HCT116 (cell line): ENCODE measurements at places on chromosomes 5 and 9. TPM values are rescaled to one million over a fixed set of nuclear protein-coding genes. Genes with fewer than 3 reads are reported as not detected.
A peak's percentile ranks its signal among the peaks of the same experiment; 100 is the strongest.

- no peak overlapping the region for H3K27ac ChIP-seq
- H3K36me3 ChIP-seq = no peaks in the 10 kb centered on the region
- peak; percentile 80 for DNase-seq
- H3K4me3 ChIP-seq = no peak overlapping the region
- H3K4me1 ChIP-seq = no peaks in the 10 kb centered on the region
Observed at GRCh38 chr5:38382898-38383297, 124.5 kb downstream of the EGFLAM start.

DNA sequence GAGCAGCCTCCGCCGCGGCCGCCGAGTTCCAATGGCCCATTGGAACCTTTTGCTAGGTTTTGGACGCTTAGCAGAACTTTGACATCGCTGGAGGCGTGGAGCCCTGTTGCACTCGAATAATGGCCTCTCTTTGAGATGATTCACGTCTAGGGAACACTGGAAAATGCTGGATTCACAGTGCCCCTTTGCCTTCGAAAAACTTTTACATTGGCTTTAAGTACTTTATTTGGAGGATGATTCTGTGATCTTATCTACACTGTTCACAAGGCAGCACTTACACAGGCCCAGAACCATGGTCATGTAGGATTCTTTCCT, 536 bp upstream of the PPIC start:
- H3K4me3 ChIP-seq = peak overlapping the region; percentile 72
- no peak for DNase-seq
- no peaks in the 10 kb centered on the region for H3K27me3 ChIP-seq
- H3K27ac ChIP-seq = peak overlapping the region; percentile 83
- no peaks in the 10 kb centered on the region for H3K36me3 ChIP-seq

DNA sequence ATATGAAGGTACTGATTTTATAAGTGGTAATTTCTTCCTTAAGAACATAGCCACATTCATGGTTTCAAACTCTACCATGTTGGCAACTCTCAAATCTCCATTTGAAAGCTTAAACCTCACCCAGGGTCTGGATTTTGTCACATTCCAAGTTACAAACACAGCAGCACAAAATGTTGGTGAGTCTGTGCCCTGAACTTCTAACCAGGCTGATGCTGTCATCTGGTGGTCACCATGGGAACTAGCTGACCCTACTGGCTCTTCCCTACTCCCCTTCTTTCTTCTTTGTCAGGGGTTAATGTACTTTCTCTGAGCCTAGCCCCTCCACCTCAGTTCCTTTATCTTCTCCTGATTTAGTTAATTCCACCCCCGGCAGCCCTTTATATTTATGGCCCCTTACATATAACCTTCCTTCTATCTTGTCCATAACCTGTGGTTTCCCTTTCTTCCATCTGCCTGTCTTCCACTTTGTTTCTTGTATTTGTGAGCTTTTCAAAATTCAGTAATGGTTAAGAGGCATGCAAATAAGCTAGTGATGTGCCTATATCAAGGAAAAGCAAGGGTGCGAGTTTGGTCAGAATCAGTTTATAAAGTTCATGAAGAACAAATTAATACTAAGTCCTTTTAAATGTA, 35.9 kb downstream of the TGFBR1 start:
- H3K36me3 ChIP-seq = no peaks in the 10 kb centered on the region
- H3K27ac ChIP-seq = no peak overlapping the region
- DNase-seq = peak; percentile 21
- no peaks in the 10 kb centered on the region for H3K27me3 ChIP-seq
- no peak overlapping the region for H3K4me3 ChIP-seq
- no peaks in the 10 kb centered on the region for H3K4me1 ChIP-seq

DNA sequence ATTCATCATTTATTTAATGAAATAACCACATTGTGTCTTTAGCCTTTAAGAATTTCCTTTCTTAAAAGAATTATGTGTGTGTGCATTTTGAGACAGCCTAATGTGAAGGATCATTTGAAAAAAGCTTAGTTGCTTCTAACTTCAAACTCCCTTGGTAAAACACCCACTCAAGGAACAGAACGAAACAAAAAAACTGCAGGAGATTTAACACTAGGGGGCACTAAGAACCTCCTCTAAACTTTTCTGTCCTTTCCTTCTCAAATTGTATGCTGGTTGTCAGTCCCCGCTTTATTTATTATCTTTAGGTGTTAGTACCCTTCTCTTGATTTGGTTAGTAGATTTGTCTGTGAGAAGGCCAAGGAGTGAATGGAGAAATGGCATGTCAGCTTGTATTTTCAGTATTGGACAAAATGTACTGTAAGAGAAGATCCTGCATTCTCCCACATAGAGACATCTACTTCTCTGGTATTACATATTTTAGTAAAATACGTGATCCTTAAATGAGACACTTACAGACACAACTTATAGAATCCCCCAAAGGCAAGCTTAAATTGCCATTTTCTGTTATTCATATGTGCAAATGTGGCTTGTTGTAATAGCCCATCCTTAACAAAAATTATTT, 229.7 kb downstream of the MRPS30 start:
- DNase-seq = peak; percentile 55
- H3K4me1 ChIP-seq = no peaks in the 10 kb centered on the region; the same call in 1 of the 2 replicates
- H3K27me3 ChIP-seq = no peaks in the 10 kb centered on the region

GRCh38 chr5:13624283-13625074, 320.0 kb downstream of the DNAH5 start:
- no peak for DNase-seq
- H3K27me3 ChIP-seq = no peaks in the 10 kb centered on the region
- H3K36me3 ChIP-seq = no peaks in the 10 kb centered on the region
- H3K27ac ChIP-seq = no peak overlapping the region
- H3K4me3 ChIP-seq = no peak overlapping the region

The CLIC3 gene
- 8.4 TPM for total RNA-seq

The GPRIN1 gene
- 14.2 TPM for total RNA-seq

GRCh38 chr5:84436866-84437265, 52.2 kb upstream of the EDIL3 start:
- no peak for DNase-seq
- H3K36me3 ChIP-seq = no peaks in the 10 kb centered on the region
- H3K4me1 ChIP-seq = peaks cover 23% of the 10 kb centered on the region
- no peak overlapping the region for H3K27ac ChIP-seq
- no peaks in the 10 kb centered on the region for H3K27me3 ChIP-seq

- H3K27me3 ChIP-seq = no peaks in the 10 kb centered on the region
- H3K4me3 ChIP-seq = no peak overlapping the region
Observed at GRCh38 chr5:24491490-24491889, 153.3 kb downstream of the CDH10 start.

The RASGEF1C gene
- 1.2 TPM for total RNA-seq

The UNC5A gene
- 10.1 TPM for total RNA-seq

The SLC46A2 gene
- not detected for total RNA-seq

The PCDHGB7 gene
- total RNA-seq = 0.54 TPM

The CDH12 gene
- not detected for total RNA-seq

- no peaks in the 10 kb centered on the region for H3K36me3 ChIP-seq
- no peak overlapping the region for H3K27ac ChIP-seq
- DNase-seq = no peak
- no peaks in the 10 kb centered on the region for H3K4me1 ChIP-seq
- no peaks in the 10 kb centered on the region for H3K27me3 ChIP-seq
Observed at GRCh38 chr5:28156981-28157380, 1118.6 kb upstream of the CDH9 start.
